ENCODE measurements at places on chromosomes 4 and X.

GRCh38 chrX:129719268-129719667 is 19.5 kb upstream of the XPNPEP2 start:
- DNase-seq, result no peak

GRCh38 chrX:84258708-84259107 is 70.7 kb upstream of the RPS6KA6 start:
- DNase-seq, result no peak

DNA sequence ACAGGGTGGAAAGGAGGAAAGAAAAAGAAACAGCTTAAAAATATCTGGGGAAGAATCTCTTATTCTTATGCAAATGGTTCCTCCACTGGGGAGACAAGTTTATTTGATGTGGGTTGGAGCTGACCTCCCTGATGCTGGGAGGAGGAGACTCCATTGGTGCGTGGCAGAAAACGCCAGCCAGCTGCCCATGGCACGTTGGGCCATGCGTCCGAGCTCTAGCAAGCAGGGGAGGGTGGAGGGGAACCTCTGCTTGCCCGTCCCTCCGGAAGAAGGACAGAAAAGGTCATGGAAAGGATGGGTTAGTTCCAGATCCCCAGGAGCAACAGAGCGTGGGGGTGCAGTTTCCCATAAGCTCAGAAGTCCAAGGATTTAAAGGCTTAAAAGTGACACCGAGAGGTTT is 210.4 kb downstream of the KLHL4 start:
- no peak for DNase-seq

- no peak for DNase-seq
Measured at GRCh38 chr4:27272217-27272616, 411.6 kb downstream of the STIM2 start.

GRCh38 chr4:4216648-4217047 is 10.1 kb downstream of the OTOP1 start:
- DNase-seq, result no peak

DNA sequence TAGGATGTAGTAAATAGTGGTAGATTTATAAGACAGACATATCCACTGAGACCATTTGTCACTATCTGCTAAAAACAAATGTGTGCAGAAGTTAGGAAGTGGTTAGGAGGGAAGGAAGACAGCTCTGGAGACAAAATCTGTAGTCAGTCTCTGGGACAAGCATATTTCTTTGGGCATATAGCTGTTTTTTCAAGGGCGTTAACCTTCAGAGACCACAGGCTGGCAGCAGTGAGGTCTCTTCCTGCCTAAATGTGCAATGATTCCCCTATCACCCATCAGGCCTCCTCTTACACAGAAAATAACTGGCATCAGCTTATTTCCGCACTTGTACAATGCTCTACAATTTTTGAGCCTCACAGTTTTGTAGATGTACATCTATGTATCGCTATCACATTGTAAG is 6.5 kb downstream of the TMEM150C start:
- no peak for DNase-seq

DNA sequence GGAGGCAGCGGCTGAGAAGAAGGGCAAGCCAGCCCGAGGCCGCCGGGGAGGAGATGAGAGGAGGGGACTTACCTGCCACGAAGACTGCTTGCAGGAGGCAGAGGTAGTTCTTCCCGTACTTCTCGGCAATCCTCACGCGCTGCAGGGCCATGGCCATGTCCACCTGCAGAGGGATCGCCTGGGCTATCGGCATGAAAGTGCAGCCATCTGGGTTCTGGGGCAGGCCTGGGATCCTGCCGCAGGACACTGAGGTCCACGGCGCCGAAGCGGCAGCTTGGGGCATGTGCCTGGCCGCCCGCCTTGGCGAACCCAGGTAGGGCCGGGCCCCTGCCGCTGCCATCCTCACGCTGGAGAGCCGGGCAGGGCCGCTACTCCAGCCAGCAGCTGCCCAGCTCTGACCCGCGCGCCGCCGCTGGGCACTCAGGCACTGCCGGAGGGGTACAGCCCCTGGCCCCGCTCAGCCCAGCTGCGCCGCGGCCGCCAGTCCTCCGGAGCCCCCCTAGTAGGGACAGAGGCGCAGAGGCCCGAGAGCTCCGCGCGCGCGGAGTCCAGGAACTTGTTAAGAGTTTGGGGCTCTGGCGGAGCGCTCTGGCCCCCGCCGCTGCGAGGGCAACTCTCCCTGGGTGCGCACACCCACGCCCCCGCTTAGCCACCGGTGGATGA is 16.0 kb downstream of the MCF2 start:
- no peak for DNase-seq

- no peak for DNase-seq
Measured at GRCh38 chr4:70706516-70706915, 15.2 kb upstream of the RUFY3 start.

GRCh38 chr4:23323436-23323835 is 566.4 kb downstream of the PPARGC1A start:
- no peak for DNase-seq

DNA sequence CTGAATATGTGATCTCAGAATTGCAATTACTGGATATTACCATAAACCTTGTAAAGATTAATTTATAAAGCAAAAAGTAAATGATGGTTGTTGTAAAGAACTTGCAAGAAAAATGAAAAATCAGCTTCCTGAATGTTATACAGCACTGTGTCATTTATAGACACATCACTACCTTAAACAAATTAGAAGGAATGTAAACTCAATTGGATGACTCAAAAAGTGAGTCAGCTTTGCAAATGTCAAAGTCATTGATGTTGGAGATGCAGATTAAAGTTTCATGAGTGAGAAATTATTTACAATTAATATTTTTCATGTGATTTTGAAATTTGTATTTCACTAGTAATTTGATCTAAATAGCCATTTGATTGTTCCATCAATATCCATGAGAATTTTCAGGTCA is 193.2 kb downstream of the RAPGEF2 start:
- DNase-seq, result no peak

DNA sequence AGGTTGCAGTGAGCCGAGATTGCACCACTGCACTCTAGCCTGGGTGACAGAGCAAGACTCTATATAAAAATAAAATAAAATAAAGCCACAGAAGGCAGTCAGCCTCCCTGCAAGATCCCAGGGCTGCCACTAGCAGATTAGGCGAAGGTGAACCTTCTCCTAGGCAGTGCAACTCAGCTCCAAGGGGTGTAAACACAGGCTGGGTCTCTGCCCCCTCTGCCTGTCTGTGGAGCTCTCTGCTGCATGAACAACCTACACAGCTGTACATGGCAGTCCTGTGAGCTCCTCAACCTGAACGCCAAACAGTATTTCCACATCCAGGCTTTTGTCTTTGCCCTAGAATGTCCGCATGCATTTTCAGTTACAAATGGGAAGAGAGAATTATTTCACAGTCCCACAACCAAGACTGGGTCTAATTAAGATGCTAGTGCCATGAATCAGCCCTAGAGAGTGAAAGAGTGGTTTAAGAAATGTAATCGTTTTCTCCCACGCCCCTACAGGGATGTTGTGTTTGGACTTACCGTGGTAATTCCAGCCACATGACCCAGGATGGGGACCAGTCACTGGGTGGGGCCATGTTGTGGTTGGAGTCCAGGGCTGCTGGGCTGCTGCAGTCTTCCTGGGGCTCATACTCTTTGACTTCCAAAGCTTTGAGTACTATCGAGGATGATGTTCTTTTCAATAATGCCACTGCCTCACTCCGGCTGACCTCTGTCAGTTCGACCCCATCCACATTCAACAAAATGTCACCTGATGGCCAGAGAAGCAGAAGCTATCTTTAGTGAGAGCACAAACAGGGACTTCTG is 99.0 kb downstream of the FIP1L1 start:
- no peak for DNase-seq

- no peak for DNase-seq
Measured at GRCh38 chr4:113160548-113160947, 111.1 kb downstream of the ANK2 start.

DNA sequence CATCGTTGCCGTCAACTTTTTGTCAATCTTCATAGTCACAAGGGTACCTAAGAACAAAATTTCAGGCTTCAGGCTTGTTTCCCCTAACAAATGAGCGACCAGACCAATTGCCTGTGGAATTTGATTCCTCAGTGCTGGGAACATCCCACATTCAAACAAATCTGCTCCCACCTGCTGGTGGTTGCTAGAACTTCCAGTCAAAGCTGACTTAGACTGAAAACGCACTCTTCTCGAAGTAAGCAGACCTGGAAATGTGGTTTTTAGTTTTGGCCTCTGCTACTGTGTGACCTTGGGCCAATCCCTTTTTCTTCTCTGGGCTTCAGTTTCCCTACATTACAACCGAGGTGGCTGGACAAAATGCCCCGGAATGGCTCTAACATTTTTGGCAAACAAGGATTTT is 1.8 kb upstream of the GABRQ start:
- no peak for DNase-seq

DNA sequence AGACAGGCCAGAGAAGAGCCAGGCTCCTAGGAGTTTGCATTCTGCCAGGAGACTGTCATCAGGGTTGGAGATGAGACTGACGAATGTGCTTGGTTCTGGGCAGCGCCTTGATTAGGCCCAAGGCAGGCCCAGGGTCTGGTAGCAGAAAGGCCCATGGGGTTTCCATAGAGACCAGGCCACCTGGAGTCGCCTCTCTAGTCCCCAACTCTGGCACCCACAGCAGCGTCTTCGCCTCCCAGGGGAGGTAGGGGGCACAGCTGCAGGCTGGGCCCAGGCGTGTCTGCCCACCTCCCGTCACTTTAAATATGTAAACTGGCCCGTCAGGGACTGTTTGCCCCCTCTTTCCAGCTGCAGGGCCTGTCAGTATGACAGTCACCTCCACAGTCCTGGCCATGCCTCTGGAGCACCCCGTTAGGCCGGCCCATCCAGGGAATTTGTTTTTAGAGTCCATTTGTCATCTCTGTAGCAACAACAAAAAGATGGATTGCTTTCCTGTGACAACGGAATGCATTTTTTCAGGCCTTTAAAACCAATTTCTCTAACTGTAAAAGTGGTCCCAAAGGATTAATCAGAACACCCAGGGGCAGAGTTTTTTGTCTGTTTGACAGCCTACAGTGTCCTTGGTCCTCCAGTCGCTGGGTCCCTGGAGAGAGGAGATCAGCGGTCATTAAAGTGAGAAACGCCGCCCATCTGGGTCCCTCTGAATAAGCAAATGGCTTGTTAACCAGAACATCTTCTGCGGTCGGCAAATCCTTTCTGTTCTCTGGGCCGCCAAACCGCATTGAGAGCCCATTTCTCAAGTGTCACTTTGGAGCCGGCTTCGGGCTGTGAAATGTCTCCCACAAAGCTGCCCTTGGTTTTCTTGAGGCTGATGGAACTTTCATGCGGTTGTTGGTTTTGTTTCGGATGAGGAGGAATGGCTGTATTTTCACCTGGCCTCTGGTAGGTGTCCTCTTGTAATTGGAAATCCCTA is 153.0 kb upstream of the PSAPL1 start:
- DNase-seq, result no peak

DNA sequence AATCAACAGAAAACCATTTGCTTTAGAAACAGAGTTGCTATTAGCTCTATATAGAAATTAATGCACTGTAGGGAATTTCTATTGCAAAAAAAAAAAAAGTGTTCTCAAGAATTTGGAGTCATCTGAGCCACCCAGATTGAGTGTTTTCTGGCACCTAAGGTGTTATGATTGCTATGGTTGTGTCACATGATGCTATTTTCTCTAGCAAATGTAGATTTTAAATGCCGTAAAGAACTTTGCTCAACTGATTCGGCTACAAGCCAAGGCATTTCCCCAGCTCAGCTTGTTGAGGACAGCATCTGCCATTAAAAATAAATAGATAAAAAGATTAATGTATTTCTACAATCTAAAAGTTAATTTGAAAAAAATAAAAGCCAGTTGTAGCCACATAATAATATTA is 712.8 kb downstream of the FAT4 start:
- no peak for DNase-seq

GRCh38 chr4:9994246-9994847 is 26.9 kb downstream of the SLC2A9 start:
- DNase-seq, result no peak

DNA sequence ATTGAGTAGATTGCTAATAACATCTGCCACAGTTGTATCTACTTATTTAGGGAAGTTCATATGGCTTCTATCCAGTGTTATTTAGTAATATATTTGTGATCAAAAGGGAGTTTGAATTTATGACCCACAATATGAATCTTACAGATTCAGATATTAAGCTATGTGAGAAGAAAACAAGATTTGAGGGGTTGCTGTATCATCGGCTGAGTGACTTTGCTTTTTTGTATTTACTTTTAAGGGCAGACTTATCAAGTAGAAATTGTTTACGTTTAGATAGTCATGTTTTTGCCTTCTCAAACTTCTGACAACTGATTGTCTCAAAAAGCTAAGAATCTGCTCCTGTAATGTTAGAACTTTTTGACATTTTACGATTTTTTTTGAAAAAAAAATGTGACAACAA is 17.2 kb upstream of the DCK start:
- no peak for DNase-seq

- DNase-seq, result no peak
Measured at GRCh38 chr4:117001077-117001476, 84.3 kb downstream of the TRAM1L1 start.

Measured in right lobe of liver (tissue), 6 donors.